ENCODE measurements at places on chromosomes 11 and 22.
A peak's percentile ranks its signal among the peaks of the same experiment; 100 is the strongest.

DNA sequence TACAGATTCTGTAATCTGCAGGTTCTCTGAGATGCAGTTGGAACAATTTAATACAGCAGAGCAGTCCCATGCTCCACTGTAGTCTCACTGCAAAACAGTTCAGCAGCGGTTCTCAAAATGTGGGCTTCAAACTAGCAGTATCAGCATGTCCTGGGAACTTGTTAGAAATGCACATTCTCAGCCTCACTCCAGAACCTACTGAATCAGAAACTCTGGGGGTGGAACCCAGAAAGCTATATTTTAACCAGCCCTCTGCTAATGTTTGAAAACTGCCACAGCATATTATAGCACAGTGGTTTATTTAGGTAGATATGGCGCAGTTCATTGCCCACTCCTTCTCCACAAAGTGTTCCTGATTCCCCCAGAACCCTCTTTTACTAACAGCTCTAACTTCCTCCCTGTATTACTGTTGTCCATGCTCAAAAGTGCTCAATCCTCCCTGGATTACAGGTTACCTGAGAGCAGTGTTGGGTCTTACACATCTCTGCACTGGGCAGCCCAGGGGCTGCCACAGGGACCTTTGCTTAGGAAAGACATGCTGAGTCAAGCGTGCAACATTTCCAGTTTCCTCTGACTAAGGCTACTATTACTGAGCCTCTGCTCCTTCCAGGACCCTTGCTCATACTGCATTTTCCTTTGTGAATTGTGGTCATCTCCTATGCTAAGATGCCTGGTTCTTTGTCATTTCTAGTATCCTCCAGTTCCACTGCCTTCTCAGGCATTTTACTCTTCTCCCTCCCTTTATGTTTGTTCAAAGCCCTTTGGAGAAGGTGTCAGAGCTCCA, 7.7 kb upstream of the DGAT2 start:
- DNase-seq, result no peak

DNA sequence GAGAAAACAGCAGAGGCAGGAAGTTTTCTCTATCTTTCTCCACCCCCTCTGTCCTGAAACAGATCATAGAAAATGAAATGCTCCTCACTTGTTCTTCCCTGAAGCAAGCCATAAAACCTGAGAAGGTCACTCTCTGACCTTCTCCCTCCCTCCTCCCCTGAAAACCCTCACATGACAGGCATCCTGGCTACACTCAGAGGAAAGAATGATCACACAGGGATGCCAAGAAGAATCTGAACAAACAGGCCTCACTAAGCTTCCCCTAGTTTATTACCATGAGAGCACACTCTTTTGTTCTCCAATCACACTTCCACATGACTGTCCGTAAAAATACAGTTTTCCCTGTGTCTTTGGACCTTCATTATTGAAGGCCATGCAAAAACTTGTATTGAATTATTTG, 300.1 kb downstream of the BUD13 start:
- DNase-seq, result peak; percentile 44

DNA sequence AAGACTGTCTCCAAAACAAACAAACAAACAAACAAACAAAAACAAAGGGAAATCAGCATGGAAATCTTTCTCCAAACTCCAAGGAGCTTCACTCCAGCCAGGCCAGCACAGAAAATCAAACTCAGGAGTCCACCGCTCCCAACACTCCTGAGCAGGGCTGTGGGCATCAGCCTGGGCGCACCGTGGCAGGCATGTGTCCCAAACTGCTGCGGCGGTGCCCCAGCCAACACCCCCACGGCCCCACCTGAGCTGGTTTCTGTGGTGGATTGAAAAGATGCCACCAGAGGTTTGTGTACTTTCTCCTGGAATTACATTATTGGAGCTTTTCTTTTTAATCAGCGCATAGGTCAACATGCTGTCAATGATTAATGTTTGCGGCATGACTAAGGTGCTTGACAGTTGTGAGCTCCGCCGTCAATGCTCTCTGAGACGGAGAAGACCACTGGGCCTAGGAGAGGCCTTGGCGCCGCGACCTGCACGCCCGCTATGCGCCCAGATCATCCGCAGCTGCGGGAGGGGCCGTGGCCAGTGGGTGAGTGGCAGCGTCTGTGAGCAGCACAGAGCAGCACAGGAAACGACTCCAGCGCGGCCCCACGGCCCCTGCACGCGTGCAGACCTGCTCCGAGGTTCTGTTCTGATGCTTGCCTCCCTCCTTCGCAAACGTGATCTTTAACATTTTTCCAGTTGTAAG, 18.1 kb downstream of the DRD4 start:
- DNase-seq, result no peak

- no peak for DNase-seq
These were observed at the start of gene IFITM1 for GRCh38 chr11:313787-314553. IFITM1 (plus strand) TSS chr11:314040; CDS start chr11:314171, 131 bp downstream.

- DNase-seq, result no peak
These were observed 39.4 kb upstream of the DDI1 start for GRCh38 chr11:103997082-103997481.

GRCh38 chr11:134949121-134950090, 537.4 kb upstream of the B3GAT1 start:
- no peak for DNase-seq

GRCh38 chr11:47348859-47349258, 3.6 kb downstream of the MYBPC3 start:
- peak; percentile 55 for DNase-seq

- DNase-seq, result no peak
These were observed 6.5 kb downstream of the AIP start for GRCh38 chr11:67489203-67489884.

DNA sequence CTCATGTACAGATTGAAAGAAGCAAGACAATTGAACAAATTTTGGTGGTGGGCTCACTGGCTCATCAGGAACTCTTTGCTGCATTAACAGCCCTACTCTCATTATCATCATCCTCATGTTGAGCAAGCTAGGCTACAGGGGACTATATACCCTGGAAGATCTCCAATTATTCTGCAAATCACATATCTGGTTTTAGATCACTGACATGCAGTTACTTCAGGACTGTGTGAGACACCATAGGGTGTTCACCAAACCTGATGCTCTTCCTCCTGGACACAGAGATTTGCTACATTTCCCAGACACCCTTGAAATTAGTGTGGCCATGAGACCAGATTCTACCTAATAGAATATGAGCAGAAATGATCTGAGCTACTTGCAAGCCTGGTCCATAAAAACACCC, 23.0 kb upstream of the ME3 start:
- DNase-seq, result no peak

GRCh38 chr11:114236829-114237228, 59.4 kb upstream of the NNMT start:
- DNase-seq, result no peak

GRCh38 chr22:24088816-24089215, 77.7 kb downstream of the CABIN1 start:
- no peak for DNase-seq

DNA sequence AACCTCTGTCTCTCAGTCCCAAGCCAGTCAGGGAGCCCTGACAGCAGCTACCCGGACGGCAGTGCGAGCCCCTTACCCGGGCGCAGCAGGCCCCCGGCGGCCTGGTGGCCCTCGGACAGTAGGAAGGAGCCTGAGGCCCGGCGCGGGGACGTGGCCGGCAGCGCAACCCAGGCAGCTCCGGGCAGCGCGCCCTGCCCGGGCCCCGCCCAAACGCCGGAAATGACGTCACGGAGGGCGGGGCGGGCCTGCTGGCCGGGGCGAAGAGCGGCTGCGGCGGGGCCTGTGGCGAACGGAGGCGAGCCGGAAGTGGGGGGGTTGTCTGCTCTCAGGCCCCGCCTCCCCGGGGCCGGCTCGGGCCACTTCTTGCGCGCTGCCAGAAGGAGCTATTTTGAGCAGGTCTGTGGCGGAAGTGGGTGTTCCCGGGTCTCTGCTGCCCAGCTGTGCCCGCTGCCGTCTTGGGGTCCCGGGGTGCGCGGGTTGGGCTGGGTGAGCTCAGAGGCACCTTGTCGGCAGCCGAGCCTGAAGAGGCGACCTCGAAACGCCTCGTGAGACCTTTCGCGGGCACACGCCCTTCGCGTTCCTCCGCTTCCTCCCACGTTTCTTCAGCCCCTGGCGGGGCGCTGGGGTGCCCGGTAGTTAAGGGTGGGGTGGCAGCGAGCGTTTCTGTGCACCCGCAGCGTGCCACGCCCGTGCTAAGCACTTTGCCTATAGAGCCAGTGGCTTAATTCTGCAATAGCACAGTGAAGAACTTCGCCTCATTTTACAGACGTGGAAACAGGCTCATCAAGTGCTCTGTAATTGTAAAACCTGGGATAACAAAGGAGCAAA, at the start of gene C11orf24:
TSS of gene C11orf24 (minus strand) at position 193 of the 828 bp plus-strand sequence. CDS start 8,206 bp downstream, outside the sequence.
- peak; percentile 97 for DNase-seq

- no peak for DNase-seq
These were observed 100.3 kb upstream of the AKIP1 start for GRCh38 chr11:8810540-8811301.

- DNase-seq, result no peak
These were observed 44.9 kb downstream of the AAMDC start for GRCh38 chr11:77865805-77866204.

- no peak for DNase-seq
These were observed 59.3 kb upstream of the NUP160 start for GRCh38 chr11:47907499-47907898.

GRCh38 chr11:68956547-68957254, 24.1 kb downstream of the MRGPRD start:
- no peak for DNase-seq

DNA sequence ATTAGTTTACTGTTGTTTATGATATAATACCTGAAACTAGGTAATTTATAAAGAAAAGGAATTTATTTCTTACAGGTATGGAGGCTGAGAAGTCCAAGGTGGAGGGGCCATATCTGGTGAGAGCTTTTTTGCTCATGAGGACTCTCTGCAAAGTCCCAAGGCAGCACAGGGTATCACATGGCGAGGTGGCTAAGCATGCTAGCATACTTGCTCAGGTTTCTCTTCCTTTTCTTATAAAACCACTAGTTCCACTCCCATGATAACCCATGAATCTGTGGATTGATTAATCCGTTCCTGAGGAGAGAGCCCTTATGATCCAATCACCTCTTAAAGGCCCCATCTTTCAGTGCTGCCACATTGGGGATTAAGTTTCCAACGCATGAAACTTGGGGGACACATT, 82.7 kb downstream of the PHF21A start:
- no peak for DNase-seq

- no peak for DNase-seq
These were observed 7.2 kb upstream of the BID start for GRCh38 chr22:17781319-17782031.

DNA sequence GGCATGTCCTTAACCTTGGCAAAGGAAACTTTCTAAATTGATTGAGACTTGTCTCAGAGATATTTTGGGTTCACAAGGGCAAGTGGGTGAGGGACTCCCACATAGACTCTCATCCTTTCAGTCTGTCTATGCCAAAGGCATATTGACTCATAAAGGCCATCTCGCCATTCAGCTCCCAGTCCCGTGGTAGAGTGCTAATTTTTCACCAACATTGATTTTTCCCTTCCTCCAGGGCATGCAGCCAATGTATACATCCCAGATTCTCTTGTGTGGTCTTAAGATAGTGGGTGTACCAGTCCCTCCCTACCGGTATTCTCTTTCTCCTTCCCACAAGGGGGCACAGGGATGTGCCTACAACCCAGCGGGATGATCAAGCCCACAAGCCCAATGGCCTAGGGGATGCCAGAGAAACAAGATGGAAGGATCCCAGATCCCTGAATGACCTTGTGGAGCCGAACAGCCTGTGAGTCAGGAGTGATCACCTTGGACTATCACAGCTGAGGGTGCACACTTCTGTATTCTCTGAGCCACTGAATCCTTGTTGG, 7.9 kb downstream of the C11orf96 start:
- no peak for DNase-seq

DNA sequence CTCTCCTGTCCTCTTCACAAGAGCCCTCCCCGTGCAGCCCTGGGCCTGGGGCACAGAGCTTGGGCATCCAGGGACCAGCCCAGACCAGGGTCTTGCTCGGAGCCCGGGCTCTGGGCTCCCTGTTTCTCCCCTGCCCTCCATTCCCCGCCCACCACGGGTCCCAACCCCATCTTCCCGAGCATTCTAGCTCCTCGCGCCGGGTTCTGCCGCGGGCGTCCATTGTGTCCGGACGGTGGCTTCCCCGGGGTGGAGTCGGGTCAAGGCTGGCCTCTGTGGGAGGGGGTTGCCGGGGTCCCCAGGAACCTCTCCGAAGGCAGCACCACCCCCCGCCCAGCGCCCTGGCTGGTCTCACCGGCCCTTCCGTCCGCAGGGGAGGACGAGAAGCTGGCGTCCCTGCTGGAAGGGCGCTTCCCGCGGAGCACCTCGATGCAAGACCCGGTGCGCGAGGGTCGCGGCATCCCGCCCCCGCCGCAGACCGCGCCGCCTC, 18.1 kb upstream of the ACR start:
- no peak for DNase-seq

GRCh38 chr11:82229341-82229740, 504.3 kb downstream of the FAM181B start:
- no peak for DNase-seq

- DNase-seq, result no peak
These were observed 215.1 kb downstream of the PGR start for GRCh38 chr11:100914415-100915110.

GRCh38 chr22:24104307-24105012, 76.8 kb upstream of the SUSD2 start:
- no peak for DNase-seq

DNA sequence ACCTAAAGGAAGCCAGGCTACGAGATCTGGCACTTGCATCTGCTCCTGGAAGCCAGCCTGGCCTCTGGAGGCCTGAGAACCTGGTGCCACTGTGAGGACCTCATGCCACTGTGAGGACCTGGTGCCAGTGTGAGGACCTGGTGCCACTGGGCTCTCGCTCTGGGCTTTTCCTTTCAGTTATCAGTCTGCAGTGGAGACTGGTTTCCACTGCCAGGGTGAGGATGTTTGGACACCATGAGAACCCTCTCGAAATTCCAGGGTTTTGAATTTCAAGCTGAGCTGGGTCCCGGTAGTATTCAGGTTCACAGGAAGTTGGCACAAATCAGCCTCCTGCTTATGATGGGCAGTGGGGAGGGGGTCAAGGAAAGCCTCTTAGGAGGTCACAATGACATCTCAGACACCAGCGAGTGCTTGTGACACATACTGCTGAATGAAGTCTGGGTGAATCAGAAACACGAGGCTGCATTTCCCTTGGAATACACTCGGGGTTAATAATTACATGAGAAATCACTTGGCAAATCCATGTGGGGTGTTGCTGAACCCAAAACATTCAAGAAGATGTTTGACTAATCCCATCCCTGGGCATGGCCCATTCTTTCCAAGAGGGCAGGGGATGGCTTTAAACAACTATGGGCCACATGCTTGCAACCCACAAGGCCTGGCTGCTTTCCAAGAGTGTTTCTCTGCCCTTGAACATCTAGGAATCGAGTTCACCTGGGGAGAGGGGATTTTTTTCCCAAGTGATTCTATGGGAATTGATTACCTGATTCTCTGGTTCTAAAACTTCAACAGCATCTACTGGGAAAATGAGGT, 60.2 kb downstream of the LINC01488 start:
- DNase-seq, result no peak

DNA sequence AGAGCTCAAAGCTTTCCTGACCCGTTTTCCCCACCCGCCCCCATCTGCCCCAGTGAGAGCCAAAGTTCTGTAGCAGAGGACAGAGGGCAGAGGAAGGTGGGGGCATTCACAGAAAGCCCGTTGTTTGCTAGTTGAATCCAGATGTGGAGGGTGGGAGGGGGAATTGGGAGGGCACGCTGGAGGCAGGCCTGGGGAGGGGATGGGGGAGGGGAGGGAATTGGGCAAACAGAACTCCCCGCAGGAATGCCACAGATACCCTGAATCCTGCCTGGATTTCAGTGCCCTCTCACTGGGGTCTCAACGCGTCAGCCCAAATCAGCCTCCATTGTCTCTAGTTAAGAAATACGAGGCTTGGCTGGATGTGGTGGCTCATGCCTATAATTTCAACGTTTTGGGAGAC, 12.9 kb upstream of the OAF start:
- DNase-seq, result no peak

Measured in Caco-2 (cell line).